ENCODE measurements at places on chromosomes 2 and 18.

- no peak for DNase-seq
Measured at GRCh38 chr2:151176661-151177060, 85.0 kb downstream of the RBM43 start.

DNA sequence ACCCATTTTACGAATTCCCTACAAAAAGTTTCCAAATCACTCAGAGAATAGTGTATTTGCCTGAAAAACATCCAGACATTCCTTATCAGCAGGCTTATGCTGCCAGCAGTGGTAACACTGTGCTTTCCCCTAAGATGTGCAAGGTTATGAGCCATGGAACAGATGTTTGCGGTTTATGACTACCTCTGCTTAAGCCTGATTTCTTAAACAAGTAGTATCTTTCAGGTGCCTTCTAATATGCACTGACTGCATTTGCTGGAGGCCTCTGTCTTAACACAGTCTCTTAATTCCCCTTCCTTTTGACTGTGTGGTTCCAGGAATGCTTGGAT is 54.8 kb downstream of the CDC42EP3 start:
- DNase-seq, result no peak

DNA sequence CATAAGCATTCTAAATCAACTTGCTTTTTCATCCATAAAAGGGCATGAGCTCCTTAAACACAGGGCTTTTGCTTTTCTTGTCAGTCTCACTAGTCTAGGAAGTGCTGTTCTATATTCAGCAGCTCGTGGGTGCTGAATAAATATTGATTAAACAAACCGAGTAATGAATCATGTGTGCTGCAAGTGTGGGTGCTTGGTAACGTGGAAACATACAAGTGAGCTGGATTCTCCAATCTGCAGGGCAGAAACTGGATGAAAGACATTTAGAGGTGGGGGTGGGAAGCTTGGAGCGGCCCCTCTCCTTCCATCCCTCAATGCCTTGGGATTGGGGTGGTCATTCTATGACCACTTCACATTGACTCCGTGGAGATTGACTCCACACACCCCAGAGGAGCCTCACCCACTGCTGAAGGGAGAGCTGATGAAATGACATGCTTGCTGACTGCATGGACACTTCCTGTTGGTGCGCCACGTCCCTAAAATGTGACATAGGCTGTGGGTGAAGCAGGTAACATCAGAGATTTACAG is 114.6 kb downstream of the DOCK10 start:
- DNase-seq, result peak; percentile 30

DNA sequence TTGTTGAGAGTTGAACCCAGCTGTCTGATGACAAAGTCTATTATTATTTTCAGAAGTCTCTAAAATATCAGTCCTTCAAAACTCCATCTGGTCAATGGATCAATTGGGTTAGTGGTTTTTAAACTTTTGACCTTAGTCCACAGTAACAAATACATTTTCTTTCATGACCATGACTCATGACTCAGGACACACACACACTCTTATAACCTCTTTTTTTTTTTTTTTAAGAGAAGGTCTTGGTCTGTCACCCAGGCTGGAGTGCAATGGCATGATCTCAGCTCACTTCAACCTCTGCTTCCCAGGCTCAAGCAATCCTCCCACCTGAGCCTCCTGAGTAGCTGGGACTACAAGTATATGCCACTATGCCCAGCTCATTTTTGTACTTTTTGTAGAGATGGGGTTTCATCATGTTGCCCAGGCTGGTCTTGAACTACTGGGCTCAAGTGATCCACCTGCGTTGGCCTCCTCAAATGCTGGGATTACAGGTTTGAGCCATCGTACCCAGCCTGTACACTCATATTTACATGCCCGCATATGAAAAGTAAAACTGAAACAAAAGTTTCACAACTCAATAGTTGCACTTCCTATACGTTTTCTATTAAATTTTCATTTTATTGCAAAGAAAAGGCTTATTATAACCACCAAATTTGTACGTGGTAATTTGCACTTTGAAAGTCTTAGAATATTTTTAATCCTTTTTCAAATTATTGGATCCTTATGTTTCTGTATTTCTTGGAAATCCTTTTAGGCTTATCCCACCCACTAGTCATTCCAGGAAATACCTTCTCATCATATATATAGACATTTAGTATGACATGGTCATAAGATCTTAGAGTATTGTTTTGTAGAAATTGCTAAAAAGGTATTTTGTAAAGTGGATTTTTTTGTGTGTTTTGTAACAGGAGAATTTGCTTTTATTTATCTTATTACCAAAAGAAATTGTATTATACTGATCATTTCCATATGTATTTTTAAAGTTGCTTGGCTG is 199.0 kb downstream of the LPIN1 start:
- DNase-seq, result no peak
